Activated naive CD8-positive, alpha-beta T cell treated with anti-CD3 and anti-CD28 coated beads, Interleukin-2, amount 10 ng/mL, durations not matched to agents 7 days and 5 days (primary cell): ENCODE measurements at places on chromosomes 7 and 10.

- no peak for DNase-seq
Observed at GRCh38 chr7:54812756-54813322, 53.8 kb upstream of the SEC61G start.

DNA sequence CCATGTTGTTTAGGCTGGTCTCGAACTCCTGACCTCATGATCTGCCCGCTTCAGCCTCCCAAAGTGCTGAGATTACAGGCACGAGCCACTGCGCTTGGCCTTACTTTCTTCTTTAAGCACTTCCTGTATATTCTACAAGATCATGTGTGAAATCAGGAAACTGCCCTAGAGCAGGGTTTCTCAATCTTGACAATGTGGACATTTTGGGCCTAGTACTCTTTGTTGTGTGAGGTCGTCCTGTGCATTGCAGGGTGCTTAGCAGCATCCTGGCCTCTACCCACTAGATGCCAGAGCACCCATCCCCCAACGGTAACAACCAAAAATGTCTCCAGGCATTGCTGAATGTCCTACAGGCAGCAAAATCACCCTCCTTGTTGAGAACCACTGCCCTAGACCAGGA is 24.7 kb downstream of the RRP12 start:
- DNase-seq: no peak

- no peak for DNase-seq
Observed at GRCh38 chr7:6346581-6346980, 74.2 kb upstream of the CYTH3 start.

GRCh38 chr7:109745677-109746410 is 1176.2 kb downstream of the DNAJB9 start:
- DNase-seq: no peak

DNA sequence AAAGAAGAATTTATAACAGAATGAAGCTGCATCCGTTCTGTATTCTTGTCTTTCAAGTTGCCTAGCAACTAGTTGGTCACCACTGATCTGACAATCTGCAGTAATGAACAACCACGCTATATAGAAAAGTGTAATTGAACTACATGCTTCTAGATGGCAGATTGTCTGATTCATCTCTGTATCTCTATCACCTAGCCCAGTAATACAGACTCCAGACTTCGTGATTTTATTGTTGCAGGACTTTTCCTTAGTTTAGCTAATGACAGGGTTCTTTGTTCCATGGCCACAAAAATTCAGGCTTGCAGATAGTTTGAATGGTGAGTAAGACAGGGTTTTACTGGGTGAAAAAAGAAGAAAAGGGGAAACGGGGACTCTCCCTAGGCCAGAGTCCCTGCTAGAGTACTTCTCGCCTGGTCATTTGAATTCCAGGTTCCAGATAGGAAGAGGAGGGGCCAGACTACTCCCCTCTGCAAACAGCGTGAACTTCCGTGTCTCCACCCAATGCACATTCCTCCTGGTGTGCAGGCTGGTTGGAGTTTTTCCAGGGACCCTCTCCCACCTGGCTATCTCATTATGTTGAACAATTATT is 45.9 kb downstream of the COL1A2 start:
- no peak for DNase-seq

GRCh38 chr7:131211500-131211899 is 116.2 kb upstream of the MKLN1 start:
- no peak for DNase-seq

- no peak for DNase-seq
Observed at GRCh38 chr7:100191775-100192174, 14.1 kb downstream of the STAG3 start.

DNA sequence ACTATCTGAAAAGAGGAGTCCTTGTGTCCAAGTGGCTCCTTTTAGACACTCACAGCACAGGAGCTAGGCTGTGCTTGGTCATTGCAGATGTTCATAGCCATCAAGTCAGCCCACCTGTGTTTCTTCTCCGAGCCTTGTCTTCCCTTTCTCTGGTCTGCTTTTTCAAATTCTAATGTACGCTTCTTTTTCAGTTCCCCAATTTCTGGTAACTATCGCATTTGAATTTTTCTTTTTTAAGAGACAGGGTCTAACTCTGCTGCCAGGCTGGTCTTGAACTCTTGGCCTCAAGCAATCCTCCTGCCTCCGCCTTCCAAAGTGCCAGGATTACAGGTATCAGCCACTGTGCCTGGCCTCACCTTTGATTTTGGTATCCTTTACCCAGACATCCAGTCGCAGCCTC is 18.9 kb downstream of the APBB1IP start:
- DNase-seq: no peak

- no peak for DNase-seq
Observed at GRCh38 chr7:135467207-135467711, 42.6 kb downstream of the CNOT4 start.
